Daoy (cell line): ENCODE measurements at places on chromosomes 4 and X. TPM values are rescaled to one million over a fixed set of nuclear protein-coding genes. Genes with fewer than 3 reads are reported as not detected.

EDNRA gene
- total RNA-seq = 0.11 TPM in 1 of 2 replicates, not detected in the other

FDCSP gene
- total RNA-seq = 0.97 TPM in 1 of 2 replicates, not detected in the other

MGAT4D gene
- not detected in 2 replicates for total RNA-seq

ATP2B3 gene
- not detected in 2 replicates for total RNA-seq

GPRIN3 gene
- 0.03 TPM in 1 of 2 replicates, not detected in the other for total RNA-seq

HMX1 gene
- 2.7 and 5.0 TPM in 2 replicates for total RNA-seq

- DNase-seq = no peak
Measured at GRCh38 chrX:132059973-132060540, 37.0 kb downstream of the STK26 start.

DNA sequence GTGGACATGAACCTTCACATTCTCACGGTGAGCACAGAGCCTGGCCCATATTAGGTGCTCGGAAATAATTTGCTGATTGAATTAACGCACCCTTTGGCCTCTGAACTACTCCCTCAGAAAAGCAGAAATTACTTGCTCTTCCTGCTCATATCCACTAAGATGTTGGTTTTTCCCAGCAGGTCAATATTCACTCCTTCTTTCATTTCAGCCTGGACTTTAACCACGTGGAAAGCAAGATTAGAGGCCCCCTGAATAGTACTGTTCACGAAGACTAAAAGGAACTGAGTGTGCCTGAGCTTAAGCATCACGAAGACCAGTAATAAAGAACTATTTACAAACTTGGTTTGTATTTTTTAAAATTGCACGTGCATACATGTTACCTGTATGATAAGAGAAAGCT lies 9.9 kb downstream of the MTNR1A start:
- no peak for DNase-seq

- DNase-seq = no peak
Measured at GRCh38 chr4:123244137-123244536, 152.5 kb upstream of the SPRY1 start.

GRCh38 chr4:120037411-120037810 lies 29.2 kb downstream of the MAD2L1 start:
- no peak for DNase-seq

DNA sequence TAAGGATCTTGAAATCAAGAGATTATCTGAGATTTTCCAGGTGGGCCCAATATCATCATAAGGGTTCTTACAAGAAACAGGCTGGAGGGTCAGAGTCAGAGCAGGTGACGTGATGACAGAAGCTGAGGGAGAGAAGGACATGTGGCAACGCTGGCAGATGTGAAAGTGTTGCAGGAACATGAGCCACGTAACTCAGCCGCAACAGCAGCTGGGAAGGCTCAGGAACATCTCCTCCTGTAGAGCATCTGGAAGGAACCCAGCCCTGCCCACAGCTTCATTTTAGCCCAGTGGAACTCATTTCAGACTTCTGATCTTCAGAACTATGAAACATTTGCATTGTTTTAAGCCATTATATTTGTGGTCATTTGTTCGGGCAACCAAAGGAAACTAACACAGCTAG lies 156.3 kb upstream of the VEGFC start:
- DNase-seq = no peak

- DNase-seq = no peak
Measured at GRCh38 chr4:85448906-85449890, 25.8 kb upstream of the ARHGAP24 start.

- DNase-seq = peak; percentile 13
Measured at GRCh38 chrX:22795671-22796070, 204.1 kb upstream of the DDX53 start.

GRCh38 chr4:155774033-155774432 lies 15.2 kb downstream of the GUCY1B1 start:
- no peak for DNase-seq

- no peak for DNase-seq
Measured at GRCh38 chr4:8706216-8707044, 113.9 kb downstream of the CPZ start.

- no peak for DNase-seq
Measured at GRCh38 chrX:74216421-74216820, 87.6 kb upstream of the ZCCHC13 start.

GRCh38 chr4:168484626-168485025 lies 4.3 kb upstream of the DDX60L start:
- no peak for DNase-seq

DNA sequence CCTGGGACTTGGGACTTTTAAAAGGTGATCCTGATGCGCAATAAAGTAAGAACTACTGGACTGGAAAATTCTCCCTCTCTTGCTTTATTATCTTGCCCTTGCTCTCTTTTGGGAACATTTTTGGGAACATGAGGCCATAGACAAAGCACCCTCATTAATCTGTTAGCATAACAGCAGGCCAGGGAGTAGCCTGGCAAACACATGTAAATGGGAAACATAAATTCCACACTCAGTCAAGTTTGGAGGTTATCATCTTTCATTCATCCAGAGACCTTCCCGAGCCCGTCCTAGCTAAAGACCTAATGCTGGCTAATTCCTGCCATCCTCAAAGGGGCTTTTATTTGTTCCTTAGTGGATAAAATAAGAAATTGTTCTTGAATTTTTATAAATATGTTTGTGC lies 162.8 kb upstream of the ARX start:
- no peak for DNase-seq
